ENCODE measurements at places on chromosomes 3 and 15. TPM values are rescaled to one million over a fixed set of nuclear protein-coding genes. Genes with fewer than 3 reads are reported as not detected.

The DENND6A gene
- 9.3 TPM for total RNA-seq

The IL12A gene
- 0.94 TPM for total RNA-seq

The LRRC31 gene
- total RNA-seq, result not detected

The ATP13A3 gene
- 24.9 TPM for total RNA-seq

The EPB42 gene
- not detected for total RNA-seq

The ZNF501 gene
- not detected for total RNA-seq

The TRANK1 gene
- 1.4 TPM for total RNA-seq

The SCAANT1 gene
- not detected for total RNA-seq

The TGM4 gene
- 0.12 TPM for total RNA-seq

The CRYBG3 gene
- 6.9 TPM for total RNA-seq

The RFT1 gene
- 29.2 TPM for total RNA-seq

The FAH gene
- total RNA-seq, result 35.5 TPM

The DGKG gene
- total RNA-seq, result 7.6 TPM

The PPARG gene
- 34.3 TPM for total RNA-seq

The CNTN3 gene
- not detected for total RNA-seq

The FOXB1 gene
- not detected for total RNA-seq
